ENCODE measurements at places on chromosomes 3 and 15.

GRCh38 chr3:188310270-188310710 is 156.3 kb downstream of the LPP start:
- H3K27ac ChIP-seq, result peak overlapping the region; percentile 79
- no peaks in the 10 kb centered on the region for H3K27me3 ChIP-seq
- peaks cover 36% of the 10 kb centered on the region for H3K36me3 ChIP-seq
- peak overlapping the region; percentile 48 for H3K4me3 ChIP-seq
- peaks cover 25% of the 10 kb centered on the region for H3K4me1 ChIP-seq
- DNase-seq, result no peak

- H3K36me3 ChIP-seq, result no peaks in the 10 kb centered on the region
- H3K27ac ChIP-seq, result no peak overlapping the region
- no peaks in the 10 kb centered on the region for H3K27me3 ChIP-seq
Measured at GRCh38 chr15:26640601-26641000, 132.3 kb downstream of the GABRB3 start.

DNA sequence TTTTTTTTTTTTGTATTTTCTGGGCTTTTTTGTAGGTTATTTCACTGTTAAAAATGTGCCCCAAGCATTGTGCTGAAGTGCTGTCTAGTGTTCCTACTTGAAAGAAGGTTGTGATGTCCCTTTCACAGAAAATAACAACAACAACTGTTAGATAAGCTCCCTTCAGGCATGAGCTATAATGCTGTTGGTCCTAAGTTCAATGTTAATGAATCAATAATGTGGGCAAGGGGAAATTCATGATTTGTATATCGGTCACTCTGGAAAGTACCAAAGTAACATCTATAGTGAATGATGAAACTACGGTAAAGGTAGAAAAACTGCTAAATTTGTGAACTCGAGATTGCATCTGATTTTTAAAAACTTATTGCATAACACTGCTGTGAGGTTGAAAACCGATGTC is 539.4 kb downstream of the CADM2 start:
- H3K27me3 ChIP-seq, result no peaks in the 10 kb centered on the region
- no peaks in the 10 kb centered on the region for H3K36me3 ChIP-seq
- no peak for DNase-seq
- H3K4me1 ChIP-seq, result no peaks in the 10 kb centered on the region
- H3K27ac ChIP-seq, result no peak overlapping the region
- no peak overlapping the region for H3K4me3 ChIP-seq

DNA sequence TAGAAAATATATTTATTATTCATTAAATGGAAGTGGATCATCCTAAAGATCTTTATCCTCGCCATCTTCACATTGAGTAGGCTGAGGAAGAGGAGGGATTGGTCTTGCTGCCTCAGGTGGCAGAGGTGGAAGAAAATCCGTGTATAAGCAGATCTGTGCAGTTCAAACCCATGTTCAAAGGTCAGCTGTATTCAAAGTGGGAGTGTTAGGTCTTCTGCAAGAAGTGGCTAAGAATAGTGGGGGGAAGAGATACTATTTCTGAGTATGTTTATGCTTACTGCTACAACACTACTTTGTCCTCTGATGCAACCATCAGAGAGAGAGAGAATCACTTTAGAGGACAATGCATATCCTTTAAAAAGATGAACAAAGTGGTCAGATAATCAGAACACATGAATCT is 39.5 kb downstream of the YEATS2 start:
- H3K4me1 ChIP-seq, result no peaks in the 10 kb centered on the region
- no peak overlapping the region for H3K4me3 ChIP-seq
- H3K27ac ChIP-seq, result no peak overlapping the region
- no peaks in the 10 kb centered on the region for H3K27me3 ChIP-seq

GRCh38 chr15:31265871-31266711 is 60.5 kb upstream of the KLF13 start:
- peak overlapping the region; percentile 74 for H3K27ac ChIP-seq
- H3K4me3 ChIP-seq, result peak overlapping the region; percentile 35
- peak; percentile 78 for DNase-seq
- no peaks in the 10 kb centered on the region for H3K36me3 ChIP-seq
- no peaks in the 10 kb centered on the region for H3K27me3 ChIP-seq

DNA sequence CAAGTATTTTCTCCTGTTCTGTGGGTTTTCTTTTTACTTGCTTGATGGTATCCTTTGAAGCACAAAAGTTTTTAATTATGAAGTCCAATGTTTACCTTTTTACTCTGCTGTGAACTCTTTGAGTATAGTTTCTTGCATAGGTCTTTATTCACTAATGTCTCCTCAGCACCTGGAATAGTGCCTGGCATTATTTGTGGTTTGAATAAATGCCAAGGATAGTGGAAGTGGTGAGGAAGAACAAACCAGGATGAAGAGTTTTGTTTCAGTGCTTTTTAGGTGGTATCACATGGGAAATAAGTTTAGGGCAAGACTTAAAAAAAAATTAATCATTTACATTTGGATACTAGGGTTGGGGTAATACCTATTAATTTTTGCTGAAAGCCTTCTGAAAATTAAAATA is 25.7 kb downstream of the GPD1L start:
- no peak overlapping the region for H3K27ac ChIP-seq
- no peak overlapping the region for H3K4me3 ChIP-seq
- H3K4me1 ChIP-seq, result peaks cover 17% of the 10 kb centered on the region
- H3K36me3 ChIP-seq, result peaks cover 34% of the 10 kb centered on the region
- no peak for DNase-seq

- H3K4me1 ChIP-seq, result peaks cover 5% of the 10 kb centered on the region
- no peak overlapping the region for H3K27ac ChIP-seq
- peaks cover 14% of the 10 kb centered on the region for H3K27me3 ChIP-seq
- no peak overlapping the region for H3K4me3 ChIP-seq
- no peak for DNase-seq
Measured at GRCh38 chr15:91331581-91331980, 231.5 kb downstream of the SV2B start.

GRCh38 chr3:13571831-13572750 is 23.2 kb downstream of the FBLN2 start:
- H3K4me1 ChIP-seq, result no peaks in the 10 kb centered on the region
- no peaks in the 10 kb centered on the region for H3K36me3 ChIP-seq
- no peak for DNase-seq
- no peak overlapping the region for H3K4me3 ChIP-seq
- H3K27ac ChIP-seq, result no peak overlapping the region

DNA sequence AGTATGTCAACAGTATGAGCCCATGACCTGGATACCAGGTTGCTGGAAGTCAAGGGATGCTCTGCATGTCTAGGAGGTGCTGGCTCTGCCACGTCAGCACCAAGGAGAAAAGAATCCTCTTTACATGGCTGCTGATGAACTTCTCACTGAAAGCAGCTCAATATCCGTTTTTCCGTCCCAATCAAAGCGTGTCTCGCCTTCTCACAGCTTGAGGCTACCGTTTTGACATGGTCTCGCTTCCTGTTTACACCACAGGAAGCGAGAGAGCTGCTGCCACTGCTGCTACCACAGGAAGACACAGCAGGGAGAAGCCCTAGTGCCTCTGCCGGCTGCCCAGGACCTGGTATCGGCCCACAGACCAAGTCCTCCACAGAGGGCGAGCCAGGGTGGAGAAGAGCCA is 27.3 kb downstream of the STARD5 start:
- no peaks in the 10 kb centered on the region for H3K27me3 ChIP-seq
- H3K27ac ChIP-seq, result peak overlapping the region; percentile 93
- H3K36me3 ChIP-seq, result peaks cover 47% of the 10 kb centered on the region
- DNase-seq, result peak; percentile 76

GRCh38 chr3:152021951-152022461 is 148.6 kb downstream of the SUCNR1 start:
- H3K4me1 ChIP-seq, result no peaks in the 10 kb centered on the region
- no peak overlapping the region for H3K4me3 ChIP-seq
- peaks cover 20% of the 10 kb centered on the region for H3K27me3 ChIP-seq

DNA sequence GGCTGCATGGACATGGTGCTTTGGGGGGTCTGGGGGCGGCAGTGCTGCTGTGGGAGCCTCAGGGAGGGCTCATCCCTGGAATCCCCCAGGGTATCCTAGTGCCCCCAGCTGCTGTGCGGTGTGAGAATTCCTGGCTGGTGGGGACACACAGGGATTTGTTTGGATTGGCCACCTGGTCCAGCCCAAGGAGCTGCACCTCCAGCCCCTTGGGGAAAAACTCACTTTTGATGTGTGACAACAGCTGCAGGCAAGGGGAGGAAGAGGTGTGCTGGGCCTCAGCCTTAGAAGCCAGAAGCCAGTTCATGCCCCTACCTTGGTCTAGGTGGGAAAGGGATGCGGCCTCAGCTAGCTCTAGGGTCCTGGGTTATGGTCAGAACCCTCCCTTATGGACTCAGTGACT is 8.4 kb upstream of the COMMD4 start:
- H3K36me3 ChIP-seq, result no peaks in the 10 kb centered on the region
- no peaks in the 10 kb centered on the region for H3K4me1 ChIP-seq
- DNase-seq, result no peak
- no peak overlapping the region for H3K27ac ChIP-seq
- peaks cover 4% of the 10 kb centered on the region for H3K27me3 ChIP-seq

DNA sequence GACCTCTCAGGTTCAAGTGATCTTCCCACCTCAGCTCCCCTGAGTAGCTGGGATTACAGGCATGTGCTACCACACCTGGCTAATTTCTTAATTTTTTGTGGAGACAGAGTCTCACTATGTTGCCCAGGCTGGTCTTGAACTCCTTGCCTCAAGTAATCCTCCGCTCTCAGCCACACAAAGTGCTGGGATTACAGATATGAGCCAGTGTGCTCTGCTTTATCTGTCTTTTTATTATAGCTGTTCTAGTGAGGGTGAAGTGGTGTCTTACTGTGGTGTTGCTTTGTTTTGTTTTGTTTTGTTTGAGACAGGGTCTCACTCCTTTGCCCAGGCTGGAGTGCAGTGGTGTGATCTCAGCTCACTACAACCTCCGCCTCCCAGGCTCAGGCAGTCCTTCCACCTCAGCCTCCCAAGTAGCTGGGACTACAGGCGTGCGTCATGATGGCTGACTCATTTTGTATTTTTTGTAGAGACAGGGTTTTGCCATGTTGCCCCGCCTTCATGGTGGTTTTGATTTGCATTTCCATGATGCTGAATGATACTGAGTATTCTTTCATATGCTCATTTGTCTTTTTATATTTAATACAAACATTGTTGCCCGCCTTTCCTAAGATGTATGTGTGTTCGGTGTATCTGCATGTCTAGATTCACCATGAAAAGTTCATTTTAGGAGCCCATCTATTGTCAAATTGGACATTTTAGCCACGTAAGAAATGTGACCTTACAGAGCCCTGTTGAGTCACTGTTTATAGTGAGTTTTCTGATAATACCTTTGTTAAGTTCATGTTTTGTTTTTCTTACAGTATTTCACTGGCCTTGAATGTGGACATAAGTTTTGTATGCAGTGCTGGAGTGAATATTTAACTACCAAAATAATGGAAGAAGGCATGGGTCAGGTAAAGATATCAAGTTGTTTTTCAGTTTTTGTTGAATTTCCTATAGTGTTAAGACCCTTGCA is 80.6 kb downstream of the ARIH1 start:
- peaks cover 34% of the 10 kb centered on the region for H3K36me3 ChIP-seq
- H3K27me3 ChIP-seq, result no peaks in the 10 kb centered on the region
- DNase-seq, result no peak
- H3K4me3 ChIP-seq, result no peak overlapping the region
- H3K4me1 ChIP-seq, result peaks cover 9% of the 10 kb centered on the region

- no peak for DNase-seq
- no peaks in the 10 kb centered on the region for H3K4me1 ChIP-seq
- H3K36me3 ChIP-seq, result no peaks in the 10 kb centered on the region
- H3K4me3 ChIP-seq, result no peak overlapping the region
Measured at GRCh38 chr15:87949151-87949574, 307.4 kb downstream of the NTRK3 start.

DNA sequence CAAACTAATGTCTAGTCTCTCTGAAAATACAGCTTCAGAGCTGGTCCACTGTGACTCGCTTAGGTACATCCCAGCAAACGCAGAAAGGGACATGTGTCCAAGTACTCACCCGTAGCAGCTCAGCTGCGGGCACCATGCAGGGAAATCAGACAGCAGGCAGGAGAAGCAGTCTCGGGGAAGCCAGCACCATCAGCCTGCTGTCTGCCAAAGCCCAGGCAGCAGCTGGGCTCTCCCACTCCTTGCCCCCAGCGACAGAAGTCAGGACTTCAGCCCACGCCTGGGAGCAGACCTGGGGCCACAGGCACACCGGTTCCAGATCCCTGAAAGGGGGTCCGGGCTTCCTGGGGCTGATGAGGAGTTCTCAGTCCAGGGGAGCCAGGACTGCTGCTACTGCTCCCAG is 34.9 kb downstream of the SEMA5B start:
- no peaks in the 10 kb centered on the region for H3K4me1 ChIP-seq
- no peaks in the 10 kb centered on the region for H3K36me3 ChIP-seq
- peaks cover 33% of the 10 kb centered on the region for H3K27me3 ChIP-seq
- H3K4me3 ChIP-seq, result no peak overlapping the region
- no peak overlapping the region for H3K27ac ChIP-seq

GRCh38 chr3:124967964-124968363 is 33.4 kb upstream of the MUC13 start:
- H3K27ac ChIP-seq, result no peak overlapping the region
- H3K4me1 ChIP-seq, result no peaks in the 10 kb centered on the region

GRCh38 chr15:67385971-67386370 is 131.4 kb downstream of the IQCH start:
- H3K4me1 ChIP-seq, result no peaks in the 10 kb centered on the region
- H3K27me3 ChIP-seq, result peaks cover 23% of the 10 kb centered on the region
- H3K27ac ChIP-seq, result no peak overlapping the region
- DNase-seq, result no peak
- H3K36me3 ChIP-seq, result no peaks in the 10 kb centered on the region
- no peak overlapping the region for H3K4me3 ChIP-seq

DNA sequence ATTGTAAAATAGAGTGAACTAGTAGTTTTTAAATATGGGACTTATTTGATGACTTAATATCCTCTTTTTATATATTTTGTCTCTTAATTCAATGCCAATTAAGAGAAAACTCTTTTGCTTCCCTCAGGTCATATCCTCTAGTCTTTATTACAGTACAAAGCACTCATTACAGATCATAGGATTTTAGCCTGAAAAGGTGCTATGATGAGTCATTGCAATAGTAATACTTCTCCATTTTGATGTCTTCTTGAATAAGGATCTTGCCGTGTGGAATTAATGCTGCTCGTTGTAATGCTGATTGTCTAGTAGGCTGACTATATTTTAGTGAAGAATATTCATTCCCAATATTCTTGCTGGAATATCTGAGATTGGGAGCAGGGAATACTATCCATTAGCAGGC is 612.2 kb upstream of the GOLIM4 start:
- H3K27me3 ChIP-seq, result no peaks in the 10 kb centered on the region
- H3K36me3 ChIP-seq, result no peaks in the 10 kb centered on the region
- H3K4me3 ChIP-seq, result no peak overlapping the region
- no peak overlapping the region for H3K27ac ChIP-seq

- H3K27me3 ChIP-seq, result no peaks in the 10 kb centered on the region
- peaks cover 32% of the 10 kb centered on the region for H3K4me1 ChIP-seq
- H3K27ac ChIP-seq, result no peak overlapping the region
- H3K36me3 ChIP-seq, result peaks cover 63% of the 10 kb centered on the region
- DNase-seq, result no peak
Measured at GRCh38 chr3:67647390-67647878, 7.0 kb downstream of the SUCLG2 start.

DNA sequence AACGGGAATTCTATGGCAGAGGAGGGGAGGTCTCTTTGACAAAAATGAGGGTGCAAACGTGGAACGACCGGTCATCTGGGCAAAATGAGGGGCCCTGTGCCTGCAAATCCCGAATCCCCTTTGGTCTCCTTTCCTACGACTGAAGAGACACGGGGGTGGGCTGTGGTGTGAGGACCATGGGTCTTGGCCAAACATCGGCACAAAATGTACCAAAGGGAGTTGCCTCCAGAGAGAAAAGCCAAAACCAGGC is 498 bp downstream of the ZNF280D start:
- H3K4me1 ChIP-seq, result peaks cover 24% of the 10 kb centered on the region
- H3K36me3 ChIP-seq, result peaks cover 31% of the 10 kb centered on the region
- no peak for DNase-seq
- H3K27ac ChIP-seq, result peak overlapping the region; percentile 90
